ENCODE measurements at places on chromosomes 7 and 10.

DNA sequence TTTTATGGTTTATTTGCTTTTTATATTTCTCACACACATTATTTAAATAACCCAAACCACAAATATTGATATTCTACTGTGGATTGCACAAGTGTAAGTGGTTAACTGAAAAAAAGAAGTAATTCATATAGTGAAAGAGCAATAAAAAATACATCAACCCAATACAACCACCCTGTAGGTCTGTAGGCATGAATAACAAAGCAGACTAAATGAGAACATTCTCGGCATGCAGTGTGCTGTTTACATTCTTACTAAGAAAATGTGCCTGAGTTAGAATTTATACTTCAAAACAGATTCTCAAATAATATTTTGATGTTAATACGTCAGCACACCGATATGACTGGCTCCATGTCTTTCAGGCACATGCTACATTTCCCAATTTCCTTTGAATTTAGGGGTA is 660.8 kb downstream of the MAGI2 start:
- DNase-seq = no peak

DNA sequence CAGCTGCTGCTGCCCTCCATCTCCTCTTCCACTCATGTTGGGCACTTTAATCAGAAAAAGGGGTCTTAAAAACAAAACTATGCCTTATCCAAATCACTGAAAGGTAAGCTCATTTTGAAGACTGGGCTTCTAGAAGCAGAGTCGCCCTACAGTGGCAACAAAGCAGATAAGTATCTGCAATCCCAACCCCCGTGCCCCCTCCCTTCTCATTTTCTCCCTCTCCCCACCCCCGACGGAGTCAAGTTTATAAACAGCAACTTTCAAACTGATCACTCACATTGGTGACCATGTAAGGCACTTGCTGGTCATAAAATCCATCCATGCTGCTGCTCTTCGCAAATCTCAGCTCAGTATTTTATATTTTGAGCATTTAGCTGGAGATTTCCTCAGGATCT is 738 bp downstream of the ETV1 start:
- DNase-seq = no peak

DNA sequence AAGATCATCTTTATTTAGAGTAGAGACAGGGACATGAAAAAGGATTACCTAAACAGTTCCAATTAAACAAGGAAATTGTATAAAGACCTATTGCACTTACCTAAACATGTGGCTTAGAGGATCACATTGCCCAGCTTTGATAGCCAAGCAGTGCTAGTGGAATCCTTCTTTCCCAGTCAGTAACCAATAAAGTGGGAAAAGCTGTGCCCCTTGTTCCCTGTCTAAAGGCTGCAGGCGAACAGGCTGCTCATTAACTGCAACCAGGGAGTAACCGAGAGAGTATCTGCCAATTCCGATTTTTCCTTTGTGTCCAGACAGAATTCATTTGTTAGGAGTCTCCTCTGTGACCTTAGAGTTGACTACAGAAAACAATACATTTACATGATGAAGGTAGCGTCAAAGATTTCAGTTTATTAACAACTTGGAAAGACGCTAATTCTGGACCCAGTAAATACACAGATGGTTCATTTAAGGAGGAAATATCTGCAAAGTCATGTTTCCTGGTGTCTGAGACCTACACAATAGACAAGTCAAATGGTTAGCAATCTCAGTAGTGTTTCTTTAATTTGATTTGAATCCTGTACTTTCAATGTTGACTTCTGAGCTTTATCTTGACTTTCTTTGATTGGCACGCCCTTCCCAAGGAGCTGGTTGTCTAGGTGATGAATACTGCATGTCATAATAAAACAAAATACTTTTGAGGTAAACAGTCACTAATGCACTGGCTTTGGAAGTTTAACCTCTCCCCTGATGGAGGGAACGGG is 57.3 kb upstream of the MET start:
- DNase-seq = no peak

DNA sequence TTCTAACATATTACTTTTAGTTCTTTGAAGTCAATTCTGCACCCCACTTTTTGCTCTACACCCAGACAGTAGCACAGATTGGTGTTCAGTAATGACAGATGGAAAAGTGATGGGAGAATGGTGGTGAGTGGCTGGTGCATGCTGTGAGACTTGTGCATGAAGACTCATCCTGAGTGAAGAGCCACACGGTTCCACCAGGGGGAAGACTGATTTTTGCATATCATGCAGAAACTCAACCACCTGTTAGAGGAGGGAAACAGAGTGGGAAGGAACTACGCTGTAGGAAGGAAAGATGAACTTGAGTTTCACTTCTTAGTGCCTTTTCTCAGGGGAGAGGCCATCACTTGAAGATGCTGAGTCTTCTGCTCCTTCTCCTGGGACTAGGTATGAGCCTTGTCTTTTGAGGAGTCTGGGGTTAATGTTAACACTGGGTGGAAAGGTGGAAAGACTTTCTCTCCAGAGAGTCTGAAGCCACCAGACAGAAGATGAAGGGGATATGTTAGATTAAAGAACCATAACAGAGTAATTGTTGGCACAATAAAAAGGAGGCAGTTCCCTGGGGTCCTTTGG is 9.3 kb upstream of the PRSS1 start:
- DNase-seq = no peak

DNA sequence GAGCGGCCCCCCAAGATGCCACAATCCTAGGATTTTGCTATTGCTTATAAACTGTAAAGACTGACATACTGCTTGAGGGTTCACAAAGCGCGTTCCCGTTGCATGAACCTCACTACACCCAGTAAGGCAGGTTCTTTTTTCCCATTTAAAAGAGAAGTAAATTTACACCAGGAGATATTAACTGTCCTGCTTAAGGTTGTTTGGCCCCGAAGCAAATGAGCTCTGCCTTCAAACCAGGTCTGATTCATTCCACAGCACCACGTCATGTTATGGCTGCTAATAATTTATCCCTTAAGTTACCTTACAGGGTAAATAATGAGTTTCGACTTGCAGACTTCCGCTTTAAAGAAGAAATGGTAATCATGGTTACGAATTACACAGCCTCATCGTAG is 559 bp upstream of the FKBP14 start:
- no peak for DNase-seq

GRCh38 chr7:104126411-104126841 is 81.4 kb downstream of the ORC5 start:
- no peak for DNase-seq

DNA sequence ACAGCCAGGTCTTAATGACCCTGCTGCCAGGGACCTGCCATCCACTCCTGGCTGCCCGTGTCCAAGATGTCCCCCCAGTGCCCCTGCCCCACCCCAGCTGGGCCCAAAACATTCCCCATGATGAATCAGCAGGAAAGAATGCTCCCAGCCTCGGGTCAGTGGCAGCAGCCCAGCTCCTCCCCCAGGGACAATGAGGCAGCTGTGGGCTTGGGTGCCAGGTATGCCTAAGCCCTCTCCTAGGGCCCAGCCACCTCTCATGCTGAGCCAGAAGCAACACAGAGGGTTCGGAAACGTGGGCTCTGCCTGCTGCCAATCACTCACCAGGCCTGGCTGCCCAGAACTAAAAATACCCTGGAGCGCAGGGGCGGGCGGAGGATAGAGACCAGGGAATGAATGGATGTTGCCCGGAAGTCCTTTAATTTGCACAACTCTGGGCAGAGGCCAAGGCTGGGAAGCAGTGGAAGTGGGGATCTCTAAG is 1.5 kb upstream of the LOXL4 start:
- no peak for DNase-seq

DNA sequence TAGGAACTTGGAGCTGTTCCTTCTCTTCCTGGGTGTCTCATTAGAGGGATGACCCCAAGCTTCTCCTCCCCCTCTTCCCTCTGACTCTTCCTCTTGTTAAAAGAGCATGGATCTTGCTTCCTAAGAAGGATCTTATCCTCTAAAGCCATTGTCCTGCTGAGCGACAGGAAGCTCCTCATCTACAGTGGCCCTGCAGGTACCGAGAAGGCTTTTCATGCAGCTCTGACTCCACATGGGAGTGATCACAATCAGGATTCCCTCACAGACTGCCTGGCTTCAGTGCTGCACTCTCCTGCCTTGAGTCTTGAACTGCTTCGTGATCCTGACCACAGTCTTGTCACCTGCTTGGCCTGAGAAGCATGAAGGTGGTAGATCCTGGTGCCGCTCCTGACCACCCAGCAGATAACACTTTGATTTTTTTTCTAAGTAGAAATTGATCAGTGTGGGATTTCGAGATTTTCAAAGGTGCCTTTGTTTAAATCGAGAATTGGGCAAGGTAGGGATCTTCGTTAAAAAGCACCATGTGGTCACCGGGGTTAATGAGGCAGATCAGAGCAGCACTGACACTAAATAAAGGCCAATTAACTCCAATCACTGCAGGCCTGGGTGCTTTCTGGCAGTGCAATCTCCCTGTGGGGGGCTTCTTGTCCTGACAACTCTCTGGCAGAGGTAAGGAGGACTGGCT is 376.4 kb downstream of the NRG3 start:
- DNase-seq = no peak

- DNase-seq = no peak
Observed at GRCh38 chr7:7808156-7808555, 89.7 kb upstream of the RPA3 start.

Data from activated effector memory CD4-positive, alpha-beta T cell treated with Interleukin-2 at 50 U/mL for 16 hours (primary cell).